ENCODE measurements at places on chromosomes 12 and 14.

DNA sequence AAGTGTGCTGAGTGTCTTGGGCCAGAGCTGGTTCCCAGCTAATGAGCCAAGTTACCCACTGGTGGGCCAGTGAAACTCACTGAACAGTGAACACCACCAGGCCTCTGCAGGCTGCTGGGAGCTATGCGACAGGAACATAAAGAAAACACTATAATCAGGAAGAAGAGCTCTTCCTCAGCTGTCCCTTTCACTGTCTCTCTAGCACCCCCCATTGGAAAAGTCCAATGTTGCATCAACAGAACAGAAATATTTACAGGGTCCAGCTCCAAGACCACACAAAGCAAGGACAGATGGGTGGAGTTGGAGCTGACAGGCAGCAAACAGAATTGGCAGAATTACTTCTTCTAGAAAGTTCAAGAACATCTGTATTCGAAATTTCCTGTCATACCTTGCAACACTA is 903.6 kb upstream of the TMEM132C start:
- no peak for DNase-seq

GRCh38 chr14:95741781-95742180 is 27.9 kb upstream of the TCL1A start:
- no peak for DNase-seq

GRCh38 chr12:25482625-25483024 is 70.5 kb downstream of the LMNTD1 start:
- no peak for DNase-seq

DNA sequence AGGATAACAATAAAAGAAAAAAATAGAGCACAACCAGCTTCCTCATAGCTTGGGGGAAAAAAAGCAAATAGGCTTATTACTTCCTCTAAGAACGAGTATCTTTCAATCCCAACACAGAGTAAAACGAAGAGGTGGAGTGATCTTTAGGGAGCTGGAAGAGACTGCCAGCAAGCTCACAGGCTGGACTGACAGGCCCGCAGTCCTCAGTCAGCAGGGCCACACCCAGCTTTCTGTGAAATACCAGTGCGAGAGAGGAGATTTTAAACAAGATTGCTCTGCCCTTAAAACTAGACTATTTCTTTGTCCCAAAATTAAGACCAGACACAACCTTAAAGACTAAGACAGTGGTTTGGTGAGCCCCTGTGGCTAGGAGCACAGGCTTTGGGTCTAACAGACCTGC is 32.9 kb downstream of the SETD3 start:
- no peak for DNase-seq

DNA sequence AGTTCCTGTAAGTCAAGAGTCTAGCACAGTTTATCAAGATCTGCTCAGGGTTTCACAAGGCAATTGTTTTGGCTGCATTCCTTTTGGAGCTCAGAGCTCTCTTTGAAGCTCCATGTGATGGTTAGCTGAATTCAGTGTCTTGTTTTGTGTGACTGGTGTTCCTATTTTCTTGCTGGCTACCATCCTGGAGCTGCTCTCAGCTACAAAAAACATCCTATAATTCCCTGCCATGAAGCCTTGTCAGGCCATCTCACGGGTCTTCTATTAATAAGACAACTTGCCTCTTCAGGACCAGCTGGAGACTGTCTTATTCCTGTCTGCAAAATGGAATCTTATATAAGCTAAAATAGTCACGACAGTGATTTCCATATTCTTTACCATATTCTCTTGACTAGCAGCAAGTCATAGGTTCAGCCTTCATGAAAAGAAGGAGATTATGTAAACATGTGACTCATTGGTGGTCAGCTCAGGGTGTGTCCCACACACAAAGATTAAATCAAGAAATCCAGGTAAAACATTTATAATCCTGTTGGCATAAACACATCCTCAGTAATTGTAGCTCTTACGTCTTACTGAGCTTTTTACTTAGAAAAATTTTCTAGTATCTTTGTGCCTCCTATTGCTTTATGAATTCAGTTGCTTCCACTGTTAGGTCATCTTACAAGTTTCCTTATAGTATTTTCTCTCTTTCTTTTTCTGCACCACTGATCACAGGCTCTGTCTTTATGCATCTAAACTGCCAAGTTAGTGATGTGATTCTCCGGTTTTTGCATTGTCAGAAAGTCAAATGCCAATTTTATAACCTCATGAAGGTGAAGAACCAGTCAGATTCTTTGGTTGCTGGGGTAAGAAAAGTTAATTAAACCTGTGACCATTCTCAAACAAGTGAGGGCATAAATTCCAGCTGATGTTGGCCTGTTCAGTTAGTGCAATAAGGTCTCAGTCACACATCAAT is 378.5 kb upstream of the MGAT4C start:
- no peak for DNase-seq

DNA sequence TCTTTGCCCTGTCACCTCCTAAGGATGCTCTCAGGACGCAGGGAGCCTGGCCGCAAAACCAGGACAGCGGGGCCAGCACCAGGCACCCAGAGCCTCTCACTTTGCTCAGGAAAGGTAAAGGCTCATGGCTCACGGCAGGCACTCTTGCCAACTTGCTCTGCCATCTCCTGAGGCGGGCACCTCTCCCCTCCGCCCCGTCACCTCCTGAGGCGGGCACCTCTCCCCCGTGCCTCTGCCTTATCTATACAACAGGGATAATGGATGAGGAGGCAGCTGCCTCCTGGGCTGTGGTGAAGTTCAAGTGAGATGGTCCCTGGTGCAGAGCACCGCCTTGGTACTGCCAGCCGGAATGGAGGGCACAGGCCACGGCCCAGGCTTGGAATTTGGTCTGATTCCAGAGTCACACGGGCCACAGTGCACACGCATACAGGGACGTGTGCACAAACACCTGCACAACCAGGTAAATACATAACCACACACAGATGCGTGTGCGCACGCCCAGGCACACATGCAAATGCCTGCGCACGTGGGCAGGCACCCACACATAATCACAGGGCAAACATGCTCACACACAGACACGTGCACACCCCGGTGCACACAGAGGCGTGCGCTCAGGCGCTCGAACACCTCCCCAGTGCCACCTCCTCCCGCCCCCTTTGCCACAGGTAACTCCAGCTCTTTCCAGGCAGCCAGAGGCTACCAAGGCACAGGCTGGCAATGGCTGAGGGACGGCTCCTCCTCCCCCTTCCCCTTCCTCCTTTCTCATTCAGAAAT is 11.6 kb downstream of the DEGS2 start:
- no peak for DNase-seq

DNA sequence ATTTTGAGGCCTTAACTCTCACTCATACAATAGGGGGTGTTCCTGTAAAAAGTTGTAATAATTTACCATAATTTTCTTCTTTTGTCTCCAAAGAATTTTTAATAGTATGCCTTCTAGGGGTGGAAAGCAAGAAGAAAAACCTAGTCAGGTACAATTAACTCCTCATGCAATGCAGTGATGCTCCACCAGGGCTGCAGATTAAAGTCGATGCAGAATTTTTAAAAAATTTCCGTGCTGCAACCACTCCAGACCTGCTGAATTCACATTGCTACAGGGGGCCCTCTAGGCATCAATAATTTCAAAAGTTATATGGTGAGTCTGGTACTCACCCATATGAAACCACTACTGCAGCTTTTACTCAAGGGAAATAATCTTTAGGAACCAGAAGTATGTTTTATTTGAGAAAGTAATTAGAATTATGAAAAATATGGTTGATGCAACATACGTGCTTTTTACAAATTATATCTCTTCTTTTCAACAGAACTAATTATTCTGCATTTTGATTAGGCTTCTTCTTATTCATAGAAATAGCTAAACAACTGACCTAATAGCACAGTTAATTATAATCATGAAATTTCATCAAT is 353.2 kb downstream of the BCAT1 start:
- DNase-seq = no peak

GRCh38 chr14:85071447-85071846 is 458.5 kb upstream of the FLRT2 start:
- DNase-seq = no peak

All from stimulated activated CD8-positive, alpha-beta memory T cell treated with anti-CD3 and anti-CD28 coated beads, Interleukin-2, amount 100 ng/mL, for 1 hour (primary cell).